ENCODE measurements at places on chromosomes 3 and 15. TPM values are rescaled to one million over a fixed set of nuclear protein-coding genes. Genes with fewer than 3 reads are reported as not detected.
A peak's percentile ranks its signal among the peaks of the same experiment; 100 is the strongest.

- DNase-seq, result no peak
Measured at GRCh38 chr3:131174752-131175151, 148.1 kb downstream of the NEK11 start.

GRCh38 chr3:66856533-66856932 lies 141.6 kb upstream of the KBTBD8 start:
- no peak for DNase-seq

DNA sequence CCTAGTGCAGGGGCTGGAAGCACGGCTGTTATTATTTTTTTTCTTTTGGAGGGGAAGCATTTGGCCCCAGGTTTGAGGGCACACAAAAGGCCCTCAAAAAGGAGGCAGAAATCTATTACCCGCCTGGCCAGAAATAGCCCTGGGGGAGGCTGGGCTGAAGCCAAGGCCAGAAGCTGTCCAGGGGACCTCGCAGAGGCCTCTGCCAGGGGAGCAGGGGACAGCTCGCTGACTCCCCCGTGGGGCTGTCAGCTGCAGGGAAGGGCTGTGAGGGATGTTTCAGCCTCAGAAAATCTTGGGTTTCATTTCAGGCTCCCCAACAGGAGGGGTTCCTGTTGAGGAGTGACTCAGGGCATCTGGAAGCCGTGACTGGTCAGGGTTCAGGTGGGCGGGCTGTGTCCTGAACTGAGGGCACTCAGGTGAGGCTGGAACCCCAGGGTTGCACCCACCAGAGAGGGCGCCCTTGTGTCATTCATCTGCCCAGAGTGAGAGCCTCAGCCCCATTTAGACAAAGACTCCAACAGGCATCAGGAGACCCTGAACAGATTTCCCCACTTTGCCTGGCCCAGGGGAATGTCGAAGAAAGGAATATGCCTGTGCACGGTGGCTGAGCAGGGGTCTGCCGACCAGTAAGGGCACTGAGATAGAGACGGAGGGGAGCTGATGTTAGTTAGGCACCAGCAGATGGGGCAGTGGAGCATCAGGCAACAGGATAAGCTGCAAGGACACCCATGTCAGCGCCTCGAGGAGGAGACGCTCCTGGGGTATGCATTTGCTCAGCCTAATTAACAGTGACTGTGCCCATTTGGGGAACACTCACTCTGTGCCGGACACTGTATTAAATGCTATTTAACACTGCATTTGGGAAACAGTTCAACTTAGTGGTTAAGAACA lies 43.5 kb upstream of the SLC6A11 start:
- no peak for DNase-seq

DNA sequence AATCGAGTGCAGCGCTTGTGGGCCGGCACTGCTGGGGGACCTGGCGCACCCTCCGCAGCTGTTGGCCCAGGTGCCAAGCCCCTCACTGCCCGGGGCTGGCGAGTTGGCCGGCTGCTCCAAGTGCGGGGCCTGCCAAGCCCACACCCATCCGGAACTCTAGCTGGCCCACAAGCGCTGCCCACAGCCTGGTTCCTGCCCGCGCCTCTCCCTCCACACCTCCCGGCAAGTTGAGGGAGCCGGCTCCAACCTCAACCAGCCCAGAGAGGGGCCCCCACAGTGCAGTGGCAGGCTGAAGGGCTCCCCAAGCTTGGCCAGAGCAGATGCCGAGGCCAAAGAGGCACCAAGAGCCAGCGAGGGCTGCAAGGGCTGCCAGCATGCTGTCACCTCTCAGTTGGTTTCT lies 73.4 kb downstream of the PLXNA1 start:
- DNase-seq, result no peak

DNA sequence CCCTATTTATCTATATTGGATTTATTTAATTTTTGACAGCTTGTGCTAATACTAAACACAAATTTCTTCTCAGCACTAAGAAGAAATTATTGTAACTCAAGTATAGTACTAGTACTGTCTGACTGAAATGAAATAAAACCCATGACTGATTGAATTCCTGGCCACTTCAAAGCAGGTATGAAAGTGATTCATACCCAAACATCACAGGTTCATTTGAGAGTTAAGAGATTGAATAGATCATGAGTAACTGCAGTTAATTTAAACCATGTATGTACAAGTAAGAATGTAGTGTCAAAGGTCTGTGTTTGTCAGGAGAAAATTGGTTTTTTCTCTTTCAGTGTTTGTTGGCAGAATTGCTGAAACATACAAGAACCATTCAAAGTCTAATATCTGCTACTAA lies 332.0 kb upstream of the GRM7 start:
- no peak for DNase-seq

DNA sequence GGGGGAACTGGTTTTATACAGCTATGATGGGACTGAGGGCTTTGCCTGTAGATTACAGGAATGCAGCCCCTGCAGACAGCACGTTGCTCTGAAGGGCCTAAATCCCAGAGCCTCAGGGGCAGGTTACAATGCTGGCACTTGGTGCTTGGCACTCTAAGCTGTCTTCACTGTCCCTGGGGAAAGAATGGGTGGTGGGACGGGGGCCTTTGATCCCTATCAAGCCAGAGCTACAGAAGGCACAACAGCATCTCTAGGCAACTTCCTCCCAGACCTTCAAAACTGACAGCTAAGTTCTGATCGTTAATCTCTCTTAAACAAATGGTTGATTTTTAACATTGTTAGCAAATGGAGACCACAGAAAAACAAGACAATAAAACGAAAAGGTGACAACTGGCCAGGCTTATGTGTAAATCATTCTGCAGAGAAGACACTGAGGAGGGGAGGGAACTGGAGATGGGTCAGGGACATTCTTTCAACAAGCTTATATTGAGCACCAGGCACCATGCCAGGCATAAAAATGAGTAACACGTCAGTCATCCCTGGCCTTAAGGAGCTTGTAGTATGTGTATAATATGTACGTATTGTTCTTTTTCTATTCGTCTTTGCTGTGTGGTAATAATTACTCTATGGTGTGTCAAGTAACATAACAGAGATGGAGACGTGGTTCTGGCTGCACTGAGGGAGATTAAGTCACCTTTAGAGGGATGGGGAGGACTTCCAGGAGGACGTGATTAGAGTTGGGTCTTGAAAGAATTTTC lies 49.1 kb downstream of the CA12 start:
- no peak for DNase-seq

- no peak for DNase-seq
Measured at GRCh38 chr3:24364359-24364758, 130.3 kb downstream of the THRB start.

GRCh38 chr15:63389902-63390670 lies 8.4 kb upstream of the CA12 start:
- DNase-seq, result no peak

DNA sequence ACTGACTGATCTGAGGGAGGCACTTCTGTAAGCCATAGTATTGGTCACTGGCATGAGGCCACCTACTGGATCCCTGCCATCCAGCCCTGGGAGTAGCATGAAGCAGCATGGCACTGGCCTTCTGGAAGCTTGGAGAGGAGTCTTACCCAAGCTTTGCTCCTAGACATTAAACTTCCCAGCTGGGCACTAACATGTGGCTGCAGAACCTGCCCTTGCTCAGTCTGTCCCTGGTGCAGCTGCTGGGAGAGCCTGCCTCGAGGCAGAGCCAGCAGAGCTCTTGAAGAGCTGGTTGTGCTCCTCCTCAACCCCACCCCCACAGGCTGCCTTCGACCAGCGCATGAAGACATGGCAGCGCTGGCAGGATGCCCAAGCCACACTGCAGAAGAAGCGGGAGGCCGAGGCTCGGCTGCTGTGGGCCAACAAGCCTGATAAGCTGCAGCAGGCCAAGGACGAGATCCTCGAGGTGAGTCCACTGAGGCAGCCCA lies 17.1 kb upstream of the SNX22 start:
- DNase-seq, result no peak

- DNase-seq, result no peak
Measured at GRCh38 chr3:142951794-142952193, 11.7 kb downstream of the PAQR9 start.

DNA sequence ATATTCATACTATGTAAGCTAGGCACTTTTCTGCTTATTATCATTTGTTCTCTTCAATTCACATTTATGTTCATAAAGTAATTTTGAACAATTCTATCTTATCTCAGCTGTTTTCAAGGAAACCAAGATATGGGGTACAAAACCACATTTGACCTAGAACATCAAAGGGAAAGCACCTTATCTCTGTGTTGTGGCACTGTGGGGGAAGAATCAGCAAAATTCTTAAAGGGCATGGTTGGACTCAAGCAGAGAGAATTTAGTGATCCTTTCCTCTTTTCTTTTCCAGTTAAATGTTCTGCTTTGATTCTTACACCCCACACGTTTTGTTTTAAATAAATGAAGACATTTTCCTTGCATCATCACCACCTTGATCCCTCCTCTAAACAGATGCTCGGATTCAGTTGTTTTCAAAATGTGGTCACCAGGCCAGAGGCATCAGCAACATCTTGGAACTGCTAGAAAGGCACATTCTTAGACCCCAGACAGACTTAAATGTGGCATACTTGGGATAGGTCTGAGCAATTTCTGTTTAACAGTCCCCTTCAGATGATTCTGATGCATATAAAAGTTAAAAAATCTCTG lies 128.4 kb upstream of the TP63 start:
- no peak for DNase-seq

- DNase-seq, result peak; percentile 44
Measured at GRCh38 chr15:70435369-70435768, 328.0 kb downstream of the UACA start.

DNA sequence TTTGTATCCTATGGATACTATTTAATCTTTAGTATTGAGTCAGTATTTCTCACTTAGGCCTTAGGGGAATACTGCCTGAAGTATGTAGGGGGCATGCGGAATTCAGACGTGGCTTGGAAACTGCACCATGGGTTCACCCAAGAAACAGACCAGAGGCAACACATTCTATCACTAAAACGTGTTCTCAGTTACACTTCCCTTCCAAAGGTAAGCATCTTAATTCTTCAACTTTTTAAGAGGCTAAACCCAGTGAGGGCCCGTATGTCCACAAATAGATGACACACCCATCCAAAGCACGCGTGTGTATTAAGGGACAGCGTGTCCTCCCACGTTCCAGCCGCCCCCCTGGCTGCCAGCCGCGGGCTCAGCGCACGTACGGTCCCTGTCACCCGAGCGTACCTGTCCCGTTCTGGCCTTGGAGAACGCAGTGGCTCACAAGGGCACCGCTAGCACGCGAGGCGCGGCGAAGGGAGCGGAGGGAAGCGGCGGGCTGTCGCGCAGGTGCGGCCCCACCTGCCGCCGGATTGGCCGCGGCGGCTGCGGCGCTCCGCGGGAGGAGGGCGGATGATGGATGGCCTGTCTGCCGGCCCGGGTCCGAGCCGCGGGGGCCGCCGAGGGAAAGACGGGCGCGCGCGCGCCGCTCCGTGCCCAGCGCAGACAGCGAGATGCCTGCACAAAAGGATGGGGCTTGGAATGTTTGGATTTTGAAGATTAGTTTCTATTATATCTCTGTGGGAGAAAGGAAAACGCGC lies 1003.9 kb upstream of the NR2F2 start:
- no peak for DNase-seq

DNA sequence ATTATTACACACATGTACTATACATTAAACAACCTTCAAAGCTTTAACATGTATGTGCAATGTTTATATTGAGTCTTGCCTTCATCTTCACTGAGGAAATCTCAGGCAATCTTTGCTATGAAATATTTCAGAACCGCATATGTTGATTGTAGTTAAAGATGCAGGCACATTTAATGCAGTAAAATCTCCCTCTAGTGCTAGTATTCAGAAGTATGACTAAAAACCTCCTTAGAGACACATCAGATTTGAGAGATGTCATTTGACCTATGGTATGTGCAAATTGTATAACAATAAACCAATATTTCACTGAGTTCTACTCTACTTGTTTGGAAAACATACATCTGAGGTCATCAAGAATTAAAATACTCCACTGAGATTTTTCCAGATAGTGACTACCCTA lies 123.8 kb upstream of the C15orf61 start:
- DNase-seq, result no peak

DNA sequence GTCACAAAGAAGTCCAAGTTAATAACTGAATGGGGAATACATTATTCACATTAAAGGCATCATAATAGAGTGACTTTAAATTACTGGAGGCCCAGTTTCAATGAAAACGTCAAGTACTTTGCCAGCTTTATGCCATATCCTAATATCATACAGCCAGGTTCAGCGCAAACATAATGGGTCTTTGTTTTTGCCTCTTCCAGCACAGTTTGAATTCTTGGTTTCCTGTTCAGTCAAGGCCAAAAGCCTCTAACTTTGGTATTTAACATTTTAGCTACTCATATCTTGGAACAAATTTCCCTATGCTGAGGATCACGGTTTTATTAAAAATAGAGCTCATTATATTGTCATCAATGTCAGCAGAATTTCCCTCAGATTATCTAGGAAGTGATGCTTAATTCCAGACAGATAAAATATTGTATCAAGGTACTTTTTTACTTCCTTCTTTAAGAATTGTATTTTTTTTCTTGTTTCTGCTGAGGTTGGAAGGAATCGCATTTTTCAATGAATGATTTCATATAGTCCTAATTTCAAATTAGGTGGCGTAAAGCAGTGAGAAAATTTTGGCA lies 269.2 kb downstream of the THRB start:
- DNase-seq, result no peak

- DNase-seq, result no peak
Measured at GRCh38 chr3:53311882-53312281, 35.5 kb downstream of the DCP1A start.

- DNase-seq, result no peak
Measured at GRCh38 chr3:46849045-46849631, 14.1 kb downstream of the MYL3 start.

GRCh38 chr3:124441766-124442165 lies 288.5 kb upstream of the UMPS start:
- no peak for DNase-seq

DNA sequence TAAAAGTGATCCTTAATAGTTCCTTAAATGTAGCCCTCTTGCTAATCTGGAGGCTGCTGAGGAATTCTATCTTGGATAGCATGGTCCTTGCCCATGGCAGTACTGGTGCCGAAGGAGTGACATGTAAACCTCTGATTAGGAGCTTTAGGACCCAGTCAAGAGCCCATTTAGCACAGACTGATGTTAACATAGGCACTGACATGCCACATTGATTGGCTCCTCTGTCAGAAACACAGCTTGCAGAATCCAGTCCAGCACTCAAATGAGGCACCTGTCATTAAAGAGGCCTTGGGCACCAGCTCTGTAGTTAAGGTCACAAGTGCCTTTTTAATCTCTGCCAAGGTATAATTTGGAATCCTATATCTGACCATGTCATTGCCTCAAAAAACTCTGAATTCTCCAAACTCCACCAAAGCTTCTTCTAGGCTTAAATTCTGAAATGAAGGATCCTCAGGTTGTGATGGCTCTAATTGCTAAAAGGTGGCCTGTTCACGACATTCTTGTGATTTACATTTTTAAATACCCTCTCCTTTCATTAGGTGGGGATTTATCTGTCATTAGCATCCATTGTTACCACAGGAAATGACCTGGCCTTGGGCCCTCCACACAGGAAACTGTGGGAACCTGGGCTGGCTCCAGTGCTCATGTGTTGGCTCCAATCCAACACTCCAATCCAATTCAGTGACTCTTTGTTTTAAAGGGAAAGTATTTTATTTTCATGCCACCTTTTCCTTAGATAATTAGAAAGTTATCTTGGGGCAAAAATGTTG lies 57.3 kb upstream of the RNF7 start:
- DNase-seq, result no peak

Gene CYP1A1
- total RNA-seq, result 1.3 TPM

Gene ZBTB47
- total RNA-seq, result 0.88 TPM

Gene OR5K2
- total RNA-seq, result not detected

Gene ZNF80
- total RNA-seq, result 0.66 TPM

Gene ACAN
- total RNA-seq, result not detected

Gene NPAP1
- total RNA-seq, result not detected

Gene FANCD2OS
- not detected for total RNA-seq

Gene LARP6
- not detected for total RNA-seq

Gene SPTBN5
- 1.1 TPM for total RNA-seq

Data from activated B cell treated with CpG ODN at 0.5 μM for 24 hours (primary cell).